ENCODE measurements at places on chromosomes 13 and 19. TPM values are rescaled to one million over a fixed set of nuclear protein-coding genes. Genes with fewer than 3 reads are reported as not detected.
A peak's percentile ranks its signal among the peaks of the same experiment; 100 is the strongest.

CEACAM4 gene
- total RNA-seq, result not detected

GRCh38 chr19:1616875-1617274, 11.6 kb upstream of the UQCR11 start:
- no peak for ATAC-seq

DNA sequence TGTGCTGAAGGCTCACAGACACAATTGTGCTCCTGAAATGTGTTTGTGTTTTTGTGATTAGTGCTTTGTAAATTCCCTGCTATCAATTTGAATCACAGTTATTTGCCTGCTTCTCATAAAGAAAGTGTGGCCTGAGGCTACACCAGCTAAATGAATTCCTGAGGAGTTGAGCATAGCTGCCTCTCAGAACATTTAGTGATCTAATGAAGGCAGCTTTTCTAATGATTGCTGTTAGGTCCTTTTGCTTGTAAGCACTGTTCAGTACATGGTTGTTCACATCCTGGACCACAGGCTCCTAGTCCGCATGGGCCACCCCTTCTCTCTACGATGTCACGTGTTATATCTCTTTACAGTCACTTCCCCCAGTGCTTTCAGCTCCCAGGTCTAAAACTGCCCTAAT, 238.2 kb downstream of the B3GLCT start:
- ATAC-seq, result no peak

MYPOP gene
- total RNA-seq, result 2.0 TPM

- no peak for ATAC-seq
Measured at GRCh38 chr13:55245005-55245644, 1895.6 kb upstream of the PRR20A start.

GRCh38 chr13:64414381-64414780, 2815.8 kb downstream of the PCDH9 start:
- no peak for ATAC-seq

SULT2B1 gene
- 0.97 TPM for total RNA-seq

ZNF208 gene
- total RNA-seq, result not detected

DNA sequence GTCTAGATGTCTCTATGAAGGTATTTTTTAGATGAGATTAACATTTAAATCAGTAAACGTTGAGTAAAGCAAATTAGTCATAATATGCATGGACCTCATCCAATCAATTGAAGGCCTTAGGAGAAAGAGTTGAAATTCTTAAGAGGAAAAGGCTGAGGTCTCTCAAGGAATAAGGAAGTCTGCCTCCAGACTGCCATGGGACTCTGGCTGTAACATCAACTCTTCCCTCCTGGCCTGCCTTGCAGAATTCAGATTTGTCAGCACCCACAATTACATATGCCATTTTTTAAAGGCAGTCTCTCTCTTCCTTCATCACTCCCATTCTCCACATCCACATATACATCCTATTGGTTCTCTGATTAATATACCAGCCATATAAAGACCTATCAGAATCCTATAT, 28.8 kb upstream of the INTS6 start:
- ATAC-seq, result no peak

- no peak for ATAC-seq
Measured at GRCh38 chr13:29918845-29919244, 68.4 kb upstream of the UBL3 start.

GRCh38 chr19:13849991-13850909, 26.7 kb upstream of the NANOS3 start:
- peak; percentile 40 for ATAC-seq

DNA sequence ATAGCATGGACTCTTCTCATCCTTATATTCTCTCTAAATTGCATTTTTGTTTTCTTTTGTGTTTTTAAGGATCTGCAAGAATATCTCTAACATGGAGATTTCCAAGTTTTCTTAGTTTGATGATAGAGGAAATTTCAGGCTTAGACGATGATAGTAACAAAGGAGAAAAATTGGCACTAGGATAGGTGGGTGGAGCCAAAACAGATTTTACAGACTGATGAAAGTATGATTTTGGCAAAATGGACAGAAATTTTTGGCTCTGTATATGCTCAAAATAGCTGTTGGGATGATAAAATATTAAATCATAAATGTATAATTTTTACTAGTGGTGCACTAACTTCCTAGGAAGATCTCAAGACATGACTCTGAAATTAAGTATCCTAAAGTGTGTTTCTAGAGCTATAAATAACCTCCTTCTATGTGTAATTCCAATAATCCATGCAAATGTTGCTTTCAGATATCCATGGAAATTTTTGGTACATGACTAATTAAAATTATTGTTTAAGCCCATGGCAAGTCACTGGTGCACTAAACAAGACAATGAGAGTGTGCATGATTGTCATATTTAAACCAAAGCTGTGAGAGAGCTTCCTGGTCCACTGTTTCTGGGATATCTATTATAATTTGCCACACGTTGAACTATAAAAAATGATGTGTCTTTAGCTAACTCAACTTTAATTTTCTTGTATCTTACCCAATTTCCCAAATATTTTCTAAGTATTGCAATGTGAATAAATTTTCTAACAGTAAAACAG, 55.8 kb upstream of the NBEA start:
- no peak for ATAC-seq

- ATAC-seq, result no peak
Measured at GRCh38 chr13:109938255-109938936, 152.0 kb upstream of the IRS2 start.

- ATAC-seq, result no peak
Measured at GRCh38 chr13:46265292-46265691, 53.6 kb downstream of the LRRC63 start.

NXNL1 gene
- total RNA-seq, result not detected

DNA sequence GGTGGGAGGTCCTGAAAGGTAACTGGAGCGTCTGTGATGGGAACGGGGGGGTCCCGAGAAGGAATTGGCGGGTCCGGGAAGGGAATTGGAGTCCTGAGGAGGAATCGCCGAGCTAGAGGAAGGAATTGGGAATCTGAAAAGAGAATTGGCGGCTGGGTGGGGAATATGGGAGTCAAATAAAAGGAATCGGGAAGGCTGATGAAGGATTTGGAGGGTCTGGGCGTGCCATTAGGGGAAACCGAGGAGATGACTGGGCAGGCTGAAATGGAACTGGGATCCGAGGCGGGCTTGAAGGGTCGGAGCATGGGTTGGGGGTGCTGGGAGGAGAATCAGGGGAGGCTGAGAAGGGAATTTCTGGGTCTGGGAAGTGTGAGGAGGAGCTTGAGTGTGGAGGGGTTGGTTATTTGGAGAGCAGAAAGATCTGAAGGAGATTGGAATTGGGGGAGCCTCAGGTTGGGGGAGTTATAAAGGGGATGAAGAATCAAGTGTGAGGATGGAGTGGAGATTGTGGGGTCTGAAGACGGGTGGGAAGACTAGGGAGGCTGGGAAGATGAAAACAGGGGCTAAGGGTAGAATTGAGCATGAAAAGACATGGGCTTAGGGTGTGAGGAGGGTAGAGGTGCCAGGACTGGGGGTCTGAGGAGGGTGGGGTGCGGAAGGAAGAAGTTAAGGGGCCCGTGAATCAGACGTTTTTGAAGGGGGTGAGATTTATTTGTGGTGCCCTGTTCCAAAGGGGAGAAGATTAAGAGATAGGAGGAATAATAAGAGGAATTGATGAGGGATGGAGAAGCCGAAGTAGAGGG, 718 bp downstream of the ACTN4 start:
- peak; percentile 4 for ATAC-seq

ZNF709 gene
- 16.3 TPM for total RNA-seq

GRCh38 chr19:1954532-1954933, 13.6 kb downstream of the CSNK1G2 start:
- peak; percentile 59 for ATAC-seq

- ATAC-seq, result peak; percentile 68
Measured at GRCh38 chr19:17358395-17358794, 18.7 kb downstream of the PLVAP start.

DNA sequence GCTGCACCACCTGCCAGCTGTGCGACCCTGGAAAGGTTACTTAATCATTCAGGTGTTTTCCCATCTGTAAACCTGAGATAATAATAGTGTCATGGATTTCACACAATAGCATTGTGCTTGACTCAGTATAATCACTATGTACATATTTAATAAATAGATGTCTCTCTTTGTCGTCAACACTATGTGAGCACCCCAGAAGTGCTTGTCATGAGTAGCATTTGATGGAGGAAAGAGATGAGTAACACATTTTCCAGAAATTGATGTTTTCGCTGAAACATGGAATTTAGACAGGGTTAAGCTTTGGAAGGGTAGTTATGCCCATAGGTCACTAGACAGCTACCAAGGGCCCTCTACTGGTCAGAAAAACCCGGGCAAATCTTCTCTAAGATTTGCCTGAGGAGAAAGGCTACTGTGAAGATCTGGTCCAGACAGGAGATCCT, 9.5 kb upstream of the MBNL2 start:
- ATAC-seq, result no peak

CYP4F11 gene
- 0.10 TPM for total RNA-seq

DNA sequence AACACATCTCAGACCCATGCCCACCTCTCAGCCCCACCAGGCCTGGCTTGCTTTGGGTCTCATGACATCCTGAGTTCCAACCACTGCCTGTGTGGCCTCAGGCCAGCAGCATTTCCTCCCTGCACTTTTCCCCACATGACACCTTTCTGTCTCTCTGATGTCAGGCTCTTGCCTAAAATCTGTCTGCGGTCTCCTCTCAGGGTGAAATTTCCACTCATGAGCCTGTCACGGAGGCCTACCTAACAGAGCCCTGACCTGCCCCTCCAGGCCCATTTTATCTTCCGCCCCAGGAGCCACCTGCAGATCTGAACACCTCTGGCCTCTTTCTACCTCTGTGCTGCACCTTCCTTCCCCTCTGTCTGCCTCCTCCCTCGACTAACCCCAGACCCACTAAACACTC, 93.5 kb downstream of the ZDHHC20 start:
- ATAC-seq, result no peak

UGGT2 gene
- total RNA-seq, result 31.2 TPM

GRCh38 chr13:74706801-74707200, 572.6 kb upstream of the KLF12 start:
- ATAC-seq, result no peak

ZNF772 gene
- 17.8 TPM for total RNA-seq

WDR62 gene
- total RNA-seq, result 12.6 TPM

MOB3A gene
- total RNA-seq, result 8.9 TPM

RNASEH2A gene
- total RNA-seq, result 4.2 TPM

SIAH3 gene
- total RNA-seq, result 7.4 TPM

DNA sequence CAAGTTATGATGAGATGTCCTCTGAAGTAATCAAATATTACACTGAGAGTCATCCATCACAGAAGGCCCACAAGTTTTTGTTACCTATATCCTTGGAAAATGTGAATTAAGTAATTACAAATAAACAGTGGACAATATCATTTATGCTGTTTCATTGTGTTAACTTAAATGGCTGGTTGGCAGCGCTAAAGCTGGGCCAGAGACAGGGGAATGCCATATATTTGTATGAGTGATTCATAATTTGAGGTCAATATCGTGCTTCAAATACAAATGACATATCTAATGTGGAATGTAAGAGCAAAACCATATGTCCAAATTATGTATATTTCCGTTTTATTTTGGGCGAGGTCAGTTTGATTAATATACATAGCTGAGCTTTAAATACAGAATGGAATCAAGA, 1556.2 kb downstream of the SLITRK5 start:
- no peak for ATAC-seq

IGFL4 gene
- total RNA-seq, result 1.9 TPM

DNA sequence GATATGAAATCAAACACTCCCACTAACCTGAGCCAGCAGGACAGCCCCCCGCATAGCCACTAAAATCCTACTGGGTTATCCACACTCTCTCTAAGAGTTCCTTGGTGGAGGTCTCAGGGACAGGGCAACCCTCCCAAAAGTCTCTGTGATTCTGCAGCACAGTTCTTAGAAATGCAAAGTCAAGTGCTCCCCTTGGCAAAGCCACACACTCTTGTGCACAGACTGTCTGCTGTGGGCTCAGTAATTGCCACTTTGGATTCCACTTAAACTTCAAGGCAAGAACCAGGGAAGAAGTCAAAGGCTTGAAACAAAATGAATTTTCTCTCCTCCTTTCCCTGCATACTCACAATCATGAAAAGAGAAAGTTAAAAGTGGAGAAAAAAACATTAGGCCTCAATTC, 61.5 kb downstream of the DOCK9 start:
- ATAC-seq, result no peak

DNA sequence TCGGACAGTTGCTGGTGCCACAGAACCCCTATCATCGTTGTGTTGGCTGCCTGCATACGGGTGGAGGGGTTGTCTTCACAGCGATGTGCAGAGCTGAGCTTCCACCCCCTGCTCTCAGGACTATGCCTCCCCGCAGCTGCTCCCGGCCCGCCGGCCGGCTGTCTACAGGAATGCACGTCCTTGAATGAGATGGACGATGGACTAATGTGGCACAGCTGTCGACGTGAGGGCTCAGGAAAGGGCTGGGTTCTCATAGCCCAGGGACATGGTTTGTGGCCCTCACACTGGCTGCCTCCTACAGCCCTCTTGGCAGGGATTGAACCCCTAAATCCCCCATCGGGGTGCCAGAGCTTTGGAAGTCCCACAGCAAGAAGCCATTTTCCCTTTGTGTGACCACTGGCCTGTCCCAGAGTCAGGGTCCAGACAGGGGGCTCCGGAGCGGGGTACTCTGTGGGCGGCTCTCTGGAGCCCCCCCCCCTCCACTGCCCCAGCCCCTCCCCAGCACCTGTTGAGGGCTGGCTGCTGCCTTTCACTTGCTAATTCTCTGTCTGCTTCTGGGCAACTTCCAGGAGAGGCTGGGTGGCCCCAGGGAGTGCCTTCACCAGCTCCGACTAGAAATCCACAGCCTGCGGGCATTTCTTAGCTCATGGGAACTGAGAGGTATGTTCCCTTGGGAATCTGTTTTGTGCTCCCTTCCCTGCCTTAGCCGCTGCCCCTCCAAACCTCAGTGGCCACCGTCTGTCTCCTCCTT, 40.2 kb downstream of the TSSK6 start:
- ATAC-seq, result peak; percentile 89

GRCh38 chr13:80481588-80481987, 140.7 kb upstream of the SPRY2 start:
- ATAC-seq, result peak; percentile 64

GRCh38 chr19:37930416-37930815, 23.4 kb downstream of the SIPA1L3 start:
- no peak for ATAC-seq

DNA sequence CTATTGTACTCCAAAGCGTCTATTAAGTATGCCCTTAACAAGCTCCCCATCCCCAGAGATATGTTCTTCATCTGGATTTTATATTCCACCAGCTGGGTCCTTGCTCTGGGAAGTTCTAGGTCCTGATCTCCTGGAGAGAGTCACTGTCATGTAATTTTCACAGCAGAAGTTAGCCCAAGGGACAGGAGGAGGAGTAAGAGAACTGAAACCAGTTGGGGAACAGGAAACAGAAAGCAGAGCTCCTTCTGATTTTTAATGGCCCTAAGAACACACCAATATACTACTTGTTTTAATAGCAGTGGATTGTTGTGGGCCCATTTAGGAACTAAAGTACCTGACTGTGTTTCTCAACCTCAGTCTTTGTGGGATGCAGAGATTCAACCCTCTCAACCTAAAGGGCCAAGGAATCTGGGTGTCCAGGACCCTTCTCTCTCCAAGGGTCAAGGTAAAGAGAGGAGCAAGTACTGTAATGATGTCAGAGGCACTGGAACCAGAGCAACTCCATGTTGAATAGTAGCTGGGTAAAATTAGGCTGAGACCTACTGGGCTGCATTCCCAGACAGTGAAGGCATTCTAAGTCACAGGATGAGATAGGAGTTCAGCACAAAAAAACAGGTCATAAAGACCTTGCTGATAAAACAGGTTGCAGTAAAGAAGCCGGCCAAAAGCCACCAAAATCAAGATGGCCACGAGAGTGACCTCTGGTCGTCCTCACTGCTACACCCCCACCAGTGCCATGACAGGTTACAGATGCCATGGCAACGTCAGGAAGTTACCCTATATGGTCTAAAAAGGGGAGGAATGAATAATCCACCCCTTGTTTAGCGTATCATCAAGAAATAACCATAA, 8.1 kb upstream of the FPR3 start:
- no peak for ATAC-seq
